GM19239 (cell line): ENCODE measurements at places on chromosomes 5 and 9.

DNA sequence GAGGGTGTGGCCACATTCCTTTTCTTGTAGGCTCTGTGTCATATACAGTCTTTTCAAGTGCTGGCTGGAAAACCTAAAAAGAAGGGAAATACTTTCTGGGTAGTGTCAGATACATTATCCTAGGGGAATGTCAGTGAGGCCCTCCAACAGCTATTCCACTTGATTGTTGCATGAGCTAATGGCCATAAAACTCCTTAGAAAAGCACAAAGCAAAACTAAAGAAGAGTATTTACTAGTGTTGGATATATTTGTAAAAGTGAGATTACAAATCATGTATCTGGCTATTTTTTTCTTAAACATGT is 829 bp downstream of the ANXA1 start:
- DNase-seq: no peak

DNA sequence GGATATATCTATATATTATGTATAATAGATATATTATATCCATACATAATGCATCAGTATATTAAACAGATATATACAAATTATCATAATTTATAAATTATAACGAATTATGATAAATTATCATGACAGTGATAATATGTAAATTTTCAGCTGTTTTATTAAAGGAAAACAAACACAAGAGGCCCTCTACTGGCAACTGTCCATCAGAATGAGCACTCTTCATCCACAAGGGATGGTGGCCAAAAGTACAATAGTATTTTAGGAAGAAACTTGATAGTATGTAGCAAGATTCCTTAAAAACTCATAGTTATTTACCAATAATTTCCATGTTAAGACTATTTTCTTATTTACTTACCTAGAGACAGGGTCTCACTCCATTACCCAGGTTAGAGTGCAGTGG is 113.3 kb upstream of the LPAR1 start:
- no peak for DNase-seq

DNA sequence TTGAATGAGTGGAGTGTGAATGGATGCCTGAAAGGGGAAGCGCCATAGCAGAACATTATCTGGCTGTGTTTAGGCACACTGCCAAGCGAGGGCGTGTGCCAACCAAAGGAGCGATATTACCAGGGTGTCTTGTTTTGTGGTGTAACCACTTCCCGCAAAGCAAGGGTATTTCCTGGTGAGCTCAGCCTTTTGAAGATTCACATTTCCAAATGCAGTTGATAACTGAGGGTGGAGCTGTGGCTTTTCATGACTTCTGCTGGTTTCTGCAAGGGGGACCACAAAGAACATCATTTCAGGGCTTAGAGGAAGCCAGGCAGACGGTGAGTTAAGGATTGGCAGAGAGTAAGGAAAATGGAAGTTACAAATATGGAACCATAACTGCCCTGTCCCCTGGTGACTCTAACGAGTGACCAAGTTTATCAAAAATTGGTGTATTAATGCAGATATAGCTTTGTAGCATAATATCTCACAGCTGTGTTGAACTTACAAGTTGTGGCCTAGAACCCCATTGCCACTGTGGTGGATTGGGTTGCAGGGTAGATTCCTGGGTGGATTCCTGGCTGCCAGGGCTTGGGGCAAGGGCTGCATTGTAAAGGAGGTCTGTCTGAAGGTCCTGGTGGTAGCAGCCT is 71.4 kb downstream of the RALGPS1 start:
- DNase-seq: peak; percentile 42

- DNase-seq: no peak
Observed at GRCh38 chr5:76684756-76685519, 31.0 kb upstream of the F2R start.

DNA sequence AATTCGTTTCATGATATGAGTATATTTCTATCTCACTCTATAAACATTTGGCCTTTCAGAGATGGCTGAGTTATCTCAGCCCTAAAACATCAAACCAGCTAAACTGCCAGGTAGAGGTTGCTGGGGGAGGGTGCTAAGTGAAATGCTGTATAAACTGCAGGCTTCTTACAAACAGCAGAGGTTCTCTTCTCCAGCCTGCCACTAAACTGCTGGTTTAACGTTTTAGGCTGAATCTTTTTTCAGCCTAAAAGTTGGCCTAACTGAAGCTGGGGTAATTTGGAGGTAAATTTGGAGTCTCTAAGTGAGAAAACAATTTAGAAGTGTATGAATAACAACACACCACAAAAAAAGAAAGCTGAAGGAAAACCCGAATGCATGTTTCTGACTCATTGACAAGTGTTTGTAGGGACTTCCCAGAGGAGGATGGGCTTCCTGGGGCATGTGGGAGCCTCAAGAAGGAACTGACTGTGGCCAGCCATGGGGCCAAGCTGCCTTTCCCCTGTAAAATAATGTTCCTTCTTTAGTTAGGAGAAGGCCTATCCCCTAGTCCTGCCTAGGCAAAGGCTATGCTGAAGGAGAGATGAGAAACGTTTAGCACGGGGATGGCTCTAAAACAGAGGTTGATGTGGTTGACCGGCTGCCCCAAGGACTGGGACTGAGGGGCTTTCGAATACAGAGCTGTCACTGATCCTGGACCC is 44.3 kb downstream of the SLC28A3 start:
- no peak for DNase-seq

GRCh38 chr5:158895588-158895987 is 204.1 kb downstream of the EBF1 start:
- DNase-seq: no peak

GRCh38 chr5:36523926-36524325 is 82.5 kb upstream of the SLC1A3 start:
- DNase-seq: no peak

DNA sequence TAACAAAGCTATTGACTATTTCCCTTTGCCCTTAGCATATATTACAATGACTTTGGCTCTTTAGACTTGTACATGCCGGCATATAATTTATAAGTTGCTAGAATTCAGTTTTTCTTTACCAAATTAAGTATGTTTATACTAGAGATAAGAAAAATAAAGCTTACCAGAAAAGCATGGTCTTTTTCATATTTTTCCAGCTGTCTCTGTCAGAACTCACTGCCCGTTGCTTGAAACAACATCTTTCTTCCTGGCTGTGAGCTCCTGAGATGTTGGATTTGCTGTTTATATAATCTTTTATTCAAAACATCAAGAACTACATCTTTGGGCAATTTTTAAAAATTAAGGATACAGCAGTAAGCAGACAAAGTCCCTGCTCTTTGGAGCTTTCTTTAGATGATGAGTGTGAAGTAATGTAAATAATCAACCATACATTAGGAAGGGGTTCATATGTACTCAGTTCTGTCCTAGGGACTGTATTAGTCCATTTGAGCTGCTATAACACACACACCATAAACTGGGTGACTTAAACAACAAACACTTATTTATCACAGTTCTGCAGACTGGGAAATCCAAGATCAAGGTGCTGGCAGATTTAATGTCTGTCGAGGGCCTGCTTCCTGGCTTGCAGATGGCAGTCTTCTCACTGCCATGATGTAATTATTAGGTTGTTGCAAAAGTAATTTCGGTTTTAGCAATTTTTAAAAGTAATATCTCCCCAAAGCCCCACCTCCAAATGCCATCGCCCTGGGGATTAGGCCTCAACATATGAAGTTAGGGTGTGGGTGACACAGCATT is 45.4 kb upstream of the RANBP3L start:
- DNase-seq: no peak

- no peak for DNase-seq
Observed at GRCh38 chr5:60259730-60260129, 366.2 kb upstream of the PDE4D start.
